AG09309 (cell line): ENCODE measurements at places on chromosomes 1 and 21.

DNA sequence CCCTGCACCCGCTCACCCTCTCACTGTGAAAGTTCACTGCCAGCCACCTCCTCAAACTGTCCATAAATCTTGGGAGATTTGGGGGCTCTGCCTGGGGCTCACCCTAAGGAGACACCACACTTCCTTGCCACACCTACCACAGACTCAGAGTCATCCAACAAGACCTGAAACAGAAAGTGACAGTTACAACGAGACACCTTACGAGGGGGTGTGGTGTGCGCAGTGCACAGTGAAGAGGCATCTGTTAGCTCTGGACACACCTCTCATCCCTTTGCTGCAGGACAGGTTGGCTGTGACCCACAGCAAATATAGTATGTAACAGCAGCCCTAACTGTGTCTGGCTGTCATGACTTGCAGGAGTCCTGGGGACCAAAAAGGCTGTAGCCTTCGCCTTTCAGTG lies 190.2 kb downstream of the NR5A2 start:
- no peak for DNase-seq

DNA sequence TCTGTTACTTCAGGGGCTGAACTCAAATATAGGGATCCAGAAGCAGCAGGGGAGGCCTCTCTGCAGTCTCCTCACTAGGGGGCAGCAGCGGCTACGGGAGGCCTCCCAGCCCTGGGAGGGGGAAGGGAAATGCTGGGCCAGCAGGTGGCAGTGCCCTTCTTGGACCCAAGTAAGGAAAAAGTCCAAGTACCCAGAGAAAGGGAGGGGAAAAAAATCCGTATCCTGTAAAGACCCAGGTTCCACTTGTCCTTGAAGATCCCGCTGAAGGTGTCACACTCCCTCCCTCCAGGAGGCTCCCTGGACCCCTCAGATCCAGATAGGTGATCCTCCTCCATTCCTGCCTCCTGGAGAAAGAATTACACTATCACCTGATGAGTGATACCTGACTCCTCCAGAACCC lies 14.1 kb upstream of the NUAK2 start:
- no peak for DNase-seq

GRCh38 chr1:41665962-41666917 lies 181.8 kb upstream of the EDN2 start:
- no peak for DNase-seq

DNA sequence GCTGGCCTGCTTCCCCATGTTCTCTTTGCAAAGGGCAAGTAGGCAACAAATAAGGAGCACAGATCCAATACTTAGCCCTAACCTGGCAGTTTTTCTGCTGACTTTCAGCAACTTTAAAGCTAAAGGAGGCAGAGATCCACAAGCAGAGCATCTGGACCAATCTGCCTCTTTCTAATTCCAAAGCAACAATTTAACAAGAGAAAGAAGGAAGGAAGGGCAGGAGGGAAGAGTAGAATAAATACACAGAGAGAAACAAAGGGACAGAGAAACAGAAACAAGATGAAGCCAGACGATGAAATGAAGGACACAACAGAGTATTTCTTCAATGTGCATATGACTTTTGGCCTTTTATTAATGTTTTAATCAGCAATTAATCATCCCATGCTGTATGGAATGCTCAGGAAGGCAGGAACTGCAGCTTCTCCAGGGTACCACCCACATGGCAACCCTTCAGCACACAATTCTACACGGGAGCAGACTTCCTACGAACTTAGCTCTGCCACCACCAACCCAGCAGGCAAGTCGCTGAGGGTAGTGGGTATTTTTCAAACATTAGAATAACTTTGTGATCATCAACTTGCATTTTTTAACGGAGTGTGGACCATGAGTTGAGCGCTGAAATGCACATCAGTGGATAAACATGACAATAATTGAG lies 15.3 kb downstream of the CLCC1 start:
- no peak for DNase-seq

DNA sequence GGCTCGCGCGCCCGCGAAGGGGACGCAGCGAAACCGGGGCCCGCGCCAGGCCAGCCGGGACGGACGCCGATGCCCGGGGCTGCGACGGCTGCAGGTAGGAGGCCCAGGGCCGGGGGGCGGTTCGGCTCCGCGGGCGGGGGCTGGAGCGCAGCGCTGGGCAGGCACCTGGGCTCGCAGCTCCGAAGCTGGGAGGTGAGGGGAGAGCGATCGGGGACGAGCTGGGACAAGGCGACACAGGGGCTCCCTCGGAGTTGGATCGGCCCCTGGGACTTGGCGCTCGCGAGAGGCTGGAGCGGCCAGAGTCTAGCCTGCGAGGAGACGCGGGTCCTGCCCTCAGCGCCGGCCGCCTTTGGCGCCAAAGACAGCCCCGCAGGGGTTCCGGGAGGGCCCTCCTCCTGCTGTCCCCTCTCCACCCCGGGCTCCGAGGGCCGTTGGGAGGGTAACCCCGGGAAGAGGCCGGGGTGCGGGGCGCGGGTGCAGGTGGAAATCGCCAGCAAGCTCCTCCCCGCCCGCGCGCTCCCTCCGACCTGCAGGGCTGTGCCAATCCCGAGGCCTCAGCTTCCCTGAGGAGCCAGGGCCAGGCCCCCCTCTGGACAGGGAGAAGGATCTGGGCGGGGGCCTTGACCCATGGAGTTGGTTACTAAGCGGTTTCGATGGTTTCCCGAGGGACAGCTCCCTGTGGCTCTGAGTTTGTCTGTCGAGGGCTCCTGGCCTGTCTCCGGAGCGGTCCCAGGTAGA lies 401 bp downstream of the TP73 start:
- no peak for DNase-seq

DNA sequence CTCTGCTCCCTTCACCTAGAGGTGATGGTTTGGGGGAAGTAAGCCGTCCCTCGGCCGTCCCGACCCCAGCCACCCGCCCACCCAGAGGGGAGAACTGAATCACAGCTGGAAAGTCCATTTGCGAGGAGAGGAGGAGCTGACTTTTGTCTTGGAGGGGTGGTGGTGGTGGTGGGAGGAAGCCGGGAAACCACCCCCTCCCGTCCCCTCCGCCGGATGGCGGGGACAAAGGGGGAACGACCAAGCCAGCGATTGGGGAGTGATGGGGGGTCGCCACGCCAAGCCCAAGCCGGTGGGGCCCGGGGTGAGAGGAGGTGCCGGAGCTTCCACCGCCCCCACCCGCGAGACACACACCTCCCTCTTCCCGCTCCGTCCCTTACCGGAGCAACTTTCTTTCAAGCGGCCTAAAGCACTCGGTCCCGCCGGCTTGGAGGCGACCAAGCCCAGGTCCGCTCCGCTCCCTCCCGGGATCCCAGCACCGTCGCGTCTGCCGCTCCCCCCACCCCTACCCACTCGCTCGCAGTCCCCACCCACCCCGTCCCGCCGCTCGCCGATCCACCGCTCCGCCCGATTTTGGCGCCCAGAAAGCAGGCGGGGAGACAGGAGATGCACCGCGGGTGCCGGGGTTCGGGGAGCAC lies 540 bp downstream of the ARHGEF2 start:
- no peak for DNase-seq

DNA sequence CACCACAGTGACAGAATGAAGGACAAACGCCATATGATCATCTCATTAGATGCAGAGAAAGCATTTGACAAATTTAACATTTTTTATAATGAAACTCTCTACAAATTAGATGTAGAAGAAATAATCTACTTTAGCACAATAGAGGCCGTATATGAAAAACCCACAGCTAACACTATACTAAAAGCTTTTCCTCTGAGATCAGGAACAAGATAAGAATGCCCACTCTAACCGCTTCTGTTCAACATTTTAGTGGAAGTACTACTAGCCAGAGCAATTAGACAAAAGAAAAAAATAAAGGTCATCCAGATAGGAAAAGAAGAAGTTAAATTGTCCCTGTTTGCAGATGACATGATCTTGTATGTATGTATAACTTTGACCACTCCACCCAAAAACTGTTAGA lies 109.7 kb downstream of the SLC35F3 start:
- no peak for DNase-seq

GRCh38 chr21:18007121-18007520 lies 188.0 kb upstream of the C21orf91 start:
- DNase-seq = no peak
